ENCODE measurements at places on chromosomes 4 and X.

DNA sequence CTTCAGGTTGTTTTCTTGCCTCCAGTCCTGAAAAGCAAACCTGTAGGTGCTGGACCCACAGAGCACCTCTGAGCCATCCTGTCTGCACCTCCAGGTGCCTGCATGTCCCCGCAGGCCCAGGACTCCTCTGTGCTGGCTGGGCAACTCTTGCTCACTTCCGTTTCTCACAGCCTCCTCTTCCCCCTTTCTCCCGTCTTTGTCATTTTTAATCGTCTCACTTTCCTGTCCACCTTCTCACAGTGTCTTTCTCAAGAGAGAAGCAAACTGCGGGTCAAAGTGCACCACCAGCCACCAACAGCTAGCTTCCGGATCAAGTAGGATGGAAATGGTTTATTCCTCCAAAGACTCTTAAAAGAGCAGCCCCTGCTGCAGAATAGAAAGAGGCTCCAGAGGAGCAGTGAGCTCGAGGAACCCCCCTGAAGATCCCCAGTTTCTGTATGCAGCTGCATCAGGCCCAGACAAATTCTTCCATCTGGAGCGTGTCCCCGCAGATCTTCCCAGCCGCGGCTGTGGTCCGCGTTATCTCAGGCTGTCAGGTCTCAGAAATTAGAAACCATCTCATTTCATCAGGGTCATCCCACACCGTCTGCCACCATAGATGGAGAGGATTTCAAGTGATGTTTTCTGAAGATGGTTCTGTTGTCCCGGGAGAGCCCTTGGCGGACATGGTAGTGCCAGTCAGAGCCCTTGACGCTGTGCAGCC lies 87.7 kb downstream of the FHDC1 start:
- no peak for DNase-seq

DNA sequence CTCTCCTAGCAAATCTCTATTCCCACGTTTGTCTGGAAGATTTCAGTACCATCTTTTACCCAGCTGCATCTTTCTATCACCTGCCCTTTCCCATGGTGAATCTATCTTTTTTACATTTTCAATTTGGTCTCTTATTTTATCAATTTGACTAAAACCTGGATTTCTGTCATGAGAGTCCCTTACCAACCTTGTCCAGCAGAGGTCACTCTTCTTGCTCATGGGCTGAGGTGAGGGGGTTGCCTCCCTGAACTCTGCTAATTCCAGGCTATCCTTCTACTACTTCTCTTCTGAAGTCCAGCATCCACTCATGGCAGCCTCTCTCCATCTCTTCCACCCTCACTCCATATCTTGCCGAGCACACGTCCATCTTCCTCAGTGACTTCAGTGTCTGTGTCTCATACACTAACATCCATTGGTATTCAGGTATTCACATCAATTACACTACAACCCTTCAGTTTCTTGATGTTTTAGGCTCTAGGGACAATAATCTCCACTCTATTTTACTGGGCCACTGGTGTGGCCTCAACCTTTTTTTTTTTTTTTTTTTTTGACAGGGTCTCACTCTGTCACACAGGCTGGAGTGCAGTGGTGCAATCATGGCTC lies 17.8 kb upstream of the ZNF827 start:
- DNase-seq = peak; percentile 16

DNA sequence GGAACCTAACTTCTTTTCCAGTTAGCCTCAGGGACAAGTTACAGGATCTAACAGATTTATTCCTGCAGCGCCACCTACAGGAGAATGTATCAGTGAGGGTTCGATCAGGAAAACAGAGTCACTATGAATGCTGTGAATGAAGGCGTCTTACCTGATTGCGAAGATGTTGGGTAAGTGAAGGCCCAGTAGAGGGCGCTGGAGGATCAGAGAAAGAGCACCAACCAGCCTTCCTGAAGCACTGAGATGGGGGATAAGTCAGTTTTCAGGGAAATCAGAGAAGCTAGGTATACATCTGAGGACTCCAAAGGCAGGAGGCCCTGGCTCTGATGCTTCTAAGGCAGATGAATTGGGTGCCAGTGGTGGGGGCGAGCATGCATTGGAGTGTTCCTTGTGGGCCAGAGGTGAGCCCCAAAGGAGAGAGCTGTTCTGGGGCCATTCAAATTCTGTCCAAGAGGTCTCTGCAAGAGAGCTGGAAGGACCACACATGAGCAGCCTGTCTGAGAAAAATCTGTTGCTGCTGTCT lies 169.9 kb upstream of the AADAT start:
- DNase-seq = peak; percentile 17

DNA sequence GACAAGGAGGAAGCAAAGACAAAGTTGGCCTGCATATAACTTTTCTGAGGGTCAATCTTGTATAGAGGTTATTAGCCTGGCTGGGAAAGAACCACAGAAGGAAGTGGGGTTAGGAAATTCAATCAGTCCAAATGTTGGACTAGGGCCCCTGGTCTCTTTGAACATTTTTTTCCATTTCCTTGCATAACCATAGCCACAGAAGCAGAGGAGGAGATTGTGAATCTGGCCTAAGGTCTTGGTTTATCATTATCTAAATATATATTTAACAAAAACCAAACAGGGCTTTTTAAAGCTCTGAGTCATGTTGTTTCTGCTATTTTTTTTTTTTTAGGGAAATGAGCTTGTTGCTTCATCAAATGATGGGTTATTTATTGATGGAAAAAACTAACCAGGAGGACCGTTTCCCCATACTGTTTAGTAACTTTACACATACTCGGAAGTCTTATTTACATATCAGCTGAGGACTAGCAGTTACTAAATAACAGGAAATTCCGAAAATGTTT lies 97.7 kb upstream of the ACSL4 start:
- no peak for DNase-seq

DNA sequence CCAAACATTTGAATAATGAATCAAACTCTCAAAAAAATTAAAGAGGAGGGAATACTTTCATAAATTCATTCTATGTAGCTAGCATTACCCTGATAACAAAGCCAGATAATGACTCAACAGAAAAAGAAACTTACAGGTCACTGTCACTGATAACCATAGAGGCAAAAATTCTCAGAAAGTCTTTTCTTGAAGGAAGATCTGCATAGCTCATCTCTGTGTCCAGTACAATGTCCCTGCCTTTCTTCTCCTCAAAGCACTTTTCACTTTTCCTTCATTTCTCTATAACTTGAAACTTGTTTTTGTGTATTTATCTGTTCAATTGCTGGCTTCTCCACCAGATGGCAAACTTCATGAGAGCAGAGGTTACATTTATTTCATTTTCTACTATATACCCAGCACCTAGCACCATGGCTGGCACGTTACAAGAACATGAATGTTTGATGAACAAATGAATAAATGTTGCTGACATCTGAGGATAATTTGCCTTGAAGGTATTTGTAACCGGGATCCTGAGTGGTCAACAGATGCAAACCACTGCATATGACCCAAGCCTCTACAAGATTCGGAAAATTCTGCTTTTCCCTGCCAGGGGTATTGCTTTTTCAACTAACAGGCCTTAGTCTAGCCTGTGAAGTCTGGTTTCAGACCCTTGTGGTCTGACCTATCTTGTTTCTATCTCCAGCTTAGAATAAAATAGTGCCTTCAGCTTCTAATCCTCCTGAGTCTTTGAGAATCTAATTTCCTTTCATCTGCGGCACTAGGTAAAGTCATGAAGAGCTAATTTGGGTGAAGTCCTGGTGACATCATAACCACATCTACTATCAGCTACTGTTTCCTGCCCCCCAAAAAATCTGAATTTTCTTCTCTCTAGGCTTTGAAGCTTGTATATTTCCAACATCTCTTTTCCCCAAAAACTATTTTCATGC lies 52.5 kb upstream of the ANTXR2 start:
- DNase-seq = no peak

- no peak for DNase-seq
These were observed 1602.4 kb downstream of the TECRL start for GRCh38 chr4:62806816-62807215.

GRCh38 chr4:38675146-38676121 lies 11.4 kb downstream of the KLF3 start:
- DNase-seq = peak; percentile 74

DNA sequence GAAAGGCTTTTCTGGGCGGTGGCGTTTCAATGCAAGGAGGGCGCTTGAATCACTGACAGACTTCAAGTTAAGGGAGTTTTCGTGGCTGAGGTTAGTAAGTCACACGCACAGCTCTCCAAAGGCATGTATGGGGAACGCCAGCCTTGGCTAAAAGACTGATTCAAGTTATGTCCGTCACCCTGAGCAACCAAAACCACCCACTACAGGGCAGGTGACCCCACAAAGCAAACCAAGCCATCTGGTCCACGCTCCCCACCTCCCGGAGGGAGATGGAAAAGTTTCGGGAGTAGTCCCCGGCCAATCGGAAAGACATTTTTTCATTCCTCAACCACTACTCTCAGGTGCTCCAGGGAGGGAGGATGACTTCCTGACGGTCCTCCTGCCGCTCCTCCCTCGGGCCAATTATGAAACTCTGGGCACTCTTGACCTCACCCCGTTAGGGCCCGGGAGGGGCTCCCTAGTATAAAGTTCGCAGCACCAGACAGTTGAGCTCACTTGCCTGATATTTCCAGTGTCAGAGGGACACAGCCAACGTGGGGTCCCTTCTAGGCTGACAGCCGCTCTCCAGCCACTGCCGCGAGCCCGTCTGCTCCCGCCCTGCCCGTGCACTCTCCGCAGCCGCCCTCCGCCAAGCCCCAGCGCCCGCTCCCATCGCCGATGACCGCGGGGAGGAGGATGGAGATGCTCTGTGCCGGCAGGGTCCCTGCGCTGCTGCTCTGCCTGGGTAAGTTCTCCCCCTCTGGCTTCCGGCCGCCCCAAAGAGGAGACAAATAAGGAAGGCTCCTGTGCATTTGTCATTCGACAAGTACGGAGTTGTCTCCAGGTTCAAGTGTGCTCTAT lies at the start of gene EREG:
TSS of gene EREG (plus strand) at position 494 of the 840 bp plus-strand sequence. CDS start at position 658, 164 bp downstream.
- DNase-seq = no peak

GRCh38 chr4:103786014-103786413 lies 66.2 kb upstream of the TACR3 start:
- no peak for DNase-seq

DNA sequence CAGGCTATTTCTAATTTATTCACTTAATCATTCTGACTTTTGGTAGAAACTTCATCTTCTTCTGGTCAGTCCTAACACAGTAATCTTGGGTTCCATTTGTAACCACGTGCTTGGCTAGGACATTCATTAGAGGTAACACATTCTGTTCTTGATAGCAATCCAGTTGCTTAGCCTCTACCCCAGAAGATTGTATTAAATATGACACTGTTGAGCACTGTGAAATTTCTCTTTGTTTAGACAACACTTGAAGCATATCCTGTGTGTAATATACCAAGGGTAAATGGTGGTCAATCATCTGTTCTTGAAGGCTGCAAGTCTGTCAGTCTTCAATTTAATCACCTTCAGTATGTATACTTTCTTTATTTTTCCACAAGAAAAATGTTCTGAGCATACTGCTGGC lies 523.0 kb downstream of the ANKRD50 start:
- no peak for DNase-seq

- DNase-seq = no peak
These were observed 97.5 kb downstream of the ANK2 start for GRCh38 chr4:113146876-113147358.

GRCh38 chr4:122212880-122213279 lies 60.7 kb downstream of the BLTP1 start:
- no peak for DNase-seq

Measured in stimulated activated CD4-positive, alpha-beta T cell treated with anti-CD3 and anti-CD28 coated beads, Interleukin-15, amount 100 ng/mL, for 48 hours (primary cell).